ENCODE measurements at places on chromosomes 4 and X. TPM values are rescaled to one million over a fixed set of nuclear protein-coding genes. Genes with fewer than 3 reads are reported as not detected.

GRCh38 chrX:150409486-150409885 is 46.4 kb downstream of the MAMLD1 start:
- DNase-seq, result no peak

CLDN22 gene
- not detected for total RNA-seq

FAM149A gene
- total RNA-seq, result 10.1 TPM

- DNase-seq, result peak; percentile 54
These were observed 73.0 kb downstream of the AFF1 start for GRCh38 chr4:87007528-87008446.

HTRA3 gene
- total RNA-seq, result 0.05 TPM

- peak; percentile 26 for DNase-seq
These were observed 1.9 kb upstream of the PPP3CA start for GRCh38 chr4:101348995-101349800.

TEX13C gene
- 0.21 TPM for total RNA-seq

NPNT gene
- not detected for total RNA-seq

GRCh38 chrX:150450519-150451177 is 87.5 kb downstream of the MAMLD1 start:
- DNase-seq, result no peak

DNA sequence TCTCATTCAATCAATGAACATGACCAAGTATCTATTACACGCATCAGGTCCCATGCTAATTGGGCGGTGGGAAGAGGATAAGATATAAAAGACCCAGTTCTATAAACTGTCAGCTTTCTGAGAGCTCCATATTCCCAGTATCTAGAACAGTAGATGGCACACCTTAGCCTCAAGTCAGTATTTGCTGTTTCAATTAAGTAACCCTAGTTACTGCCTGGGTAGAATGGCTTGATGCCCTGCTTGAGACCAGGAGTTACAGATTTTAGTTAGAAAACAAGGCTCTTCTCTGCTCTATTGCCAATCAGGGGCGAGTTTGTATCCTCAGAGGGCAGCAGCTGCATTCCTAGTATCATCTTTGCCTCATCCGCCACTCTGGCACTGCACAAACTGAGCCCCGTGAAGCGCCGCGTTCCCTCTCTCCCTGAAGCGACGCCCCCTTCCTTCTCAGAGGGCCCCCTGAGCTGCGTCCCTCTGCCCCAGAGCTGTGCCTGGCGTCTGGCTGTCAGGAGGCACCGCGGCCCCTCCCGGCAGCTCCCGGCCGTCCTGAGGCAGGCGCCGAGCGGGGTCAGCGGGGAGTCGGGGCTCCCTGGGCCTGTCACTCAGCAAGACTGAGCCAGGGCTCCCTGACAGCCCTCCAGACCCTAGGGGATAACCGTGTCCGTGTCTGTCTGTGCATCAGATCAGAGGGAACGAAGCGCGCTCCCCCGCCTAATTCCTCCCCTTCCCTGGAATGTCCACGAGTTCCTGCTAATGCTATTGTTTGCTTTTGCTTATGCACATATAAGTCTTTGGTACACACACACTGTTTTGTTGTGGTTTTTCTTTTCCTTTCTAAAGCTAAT is 212.4 kb upstream of the TTC29 start:
- DNase-seq, result no peak

NLGN4X gene
- 0.67 TPM for total RNA-seq

- DNase-seq, result no peak
These were observed 347.8 kb downstream of the ANK2 start for GRCh38 chr4:113397114-113397701.

ADAMTS3 gene
- total RNA-seq, result 2.5 TPM

KLF8 gene
- total RNA-seq, result not detected

FAM133A gene
- total RNA-seq, result 13.4 TPM

DNA sequence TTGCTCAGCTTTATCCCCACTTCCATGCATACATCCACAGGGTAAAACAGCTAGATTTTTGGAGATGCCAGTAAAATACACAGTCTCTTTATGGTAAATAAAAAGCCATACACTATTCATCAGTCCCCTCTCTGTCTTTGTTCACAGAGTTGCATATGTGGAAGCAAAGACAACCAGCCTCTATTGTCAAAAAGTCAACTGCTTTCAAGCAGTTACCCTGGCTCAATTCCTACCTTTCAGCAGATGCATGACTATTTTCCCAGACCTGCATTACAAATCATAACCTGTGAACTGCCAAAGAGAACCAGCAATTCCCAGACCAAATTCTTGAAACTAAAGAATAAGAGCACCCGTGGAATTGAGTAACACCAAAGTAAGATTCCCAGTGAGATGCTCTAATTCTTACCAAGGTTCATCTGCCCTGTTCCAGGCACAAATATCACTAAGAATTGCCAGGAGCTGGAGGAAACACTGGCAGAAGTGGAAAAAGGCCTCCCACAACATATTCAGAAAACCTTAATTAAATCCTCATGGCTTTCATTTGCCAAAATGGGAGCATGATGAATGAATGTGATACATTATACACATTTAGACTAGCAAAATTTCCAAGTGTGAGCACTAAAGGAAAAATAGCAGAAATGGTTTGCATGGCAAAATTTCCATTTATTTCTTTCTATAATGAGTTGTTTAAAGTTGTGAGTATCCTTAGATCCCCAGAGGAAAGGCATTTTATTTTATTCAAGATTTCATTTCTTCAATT is 391.2 kb upstream of the ADGRL3 start:
- DNase-seq, result no peak

MAGEA4 gene
- total RNA-seq, result not detected

- DNase-seq, result no peak
These were observed 13.5 kb upstream of the NKX1-1 start for GRCh38 chr4:1419708-1420107.

WDR1 gene
- 246 TPM for total RNA-seq

PDZD4 gene
- 14.6 TPM for total RNA-seq

TBCK gene
- 20.1 TPM for total RNA-seq

PAGE1 gene
- total RNA-seq, result not detected

All from SK-MEL-5 (cell line).